Fibroblast of skin of left biceps (primary cell): ENCODE measurements at places on chromosomes 5 and 9.

DNA sequence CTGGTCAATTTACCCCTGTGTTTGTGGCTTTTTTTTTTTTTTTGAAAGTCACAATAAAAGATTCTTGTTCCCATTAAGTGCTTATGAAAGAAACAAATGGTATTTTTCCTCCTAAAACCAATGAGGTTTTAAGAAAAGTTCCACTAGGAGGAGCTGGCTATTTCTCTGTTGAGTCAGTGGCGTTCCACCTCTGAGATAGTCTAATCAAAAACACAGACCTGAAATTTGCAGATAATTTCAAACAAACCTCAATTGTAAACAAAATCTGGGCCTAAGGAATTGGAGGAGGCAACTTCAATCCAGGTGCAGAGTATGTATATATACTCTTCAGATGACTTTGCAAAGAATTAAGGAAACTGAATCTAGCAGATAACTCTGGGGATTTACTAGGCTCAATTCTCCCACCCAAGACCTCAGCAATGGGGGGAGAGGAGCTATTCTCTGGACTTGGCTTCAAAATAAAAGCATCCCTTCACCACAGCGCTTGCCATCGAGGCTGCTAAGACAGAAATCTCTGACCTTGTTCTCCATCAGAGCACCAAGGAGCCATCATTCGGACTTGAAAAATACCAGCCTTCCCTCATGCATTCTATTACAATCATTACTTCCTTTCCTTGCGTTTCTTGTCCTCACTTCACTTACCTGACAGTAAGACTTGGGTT is 52.4 kb downstream of the FANCC start:
- DNase-seq, result no peak

DNA sequence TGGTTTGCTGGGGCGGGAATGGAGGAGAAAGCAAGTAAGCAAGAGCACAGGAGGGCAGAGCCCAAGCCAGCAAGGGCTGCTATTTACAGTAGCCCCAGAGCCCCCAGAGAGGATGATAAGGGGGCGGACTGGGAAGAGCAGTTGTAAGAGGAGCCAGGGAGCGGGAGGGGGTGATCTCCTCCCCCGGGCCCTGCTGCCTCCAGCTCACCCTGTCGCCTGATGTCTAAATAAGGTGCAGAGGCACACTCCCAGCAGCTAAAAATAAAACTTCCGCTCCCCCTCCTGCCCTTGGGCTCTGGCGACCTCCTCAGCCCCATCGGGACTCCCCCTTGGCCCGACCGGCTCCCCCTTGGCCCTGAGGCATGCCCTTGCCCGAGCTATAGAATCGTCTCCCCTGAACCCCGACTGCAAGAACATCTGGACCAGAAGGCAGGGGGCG is 14.4 kb upstream of the CCDC69 start:
- DNase-seq, result no peak

- no peak for DNase-seq
Observed at GRCh38 chr9:114905170-114905940, 25.0 kb downstream of the TNFSF8 start.

DNA sequence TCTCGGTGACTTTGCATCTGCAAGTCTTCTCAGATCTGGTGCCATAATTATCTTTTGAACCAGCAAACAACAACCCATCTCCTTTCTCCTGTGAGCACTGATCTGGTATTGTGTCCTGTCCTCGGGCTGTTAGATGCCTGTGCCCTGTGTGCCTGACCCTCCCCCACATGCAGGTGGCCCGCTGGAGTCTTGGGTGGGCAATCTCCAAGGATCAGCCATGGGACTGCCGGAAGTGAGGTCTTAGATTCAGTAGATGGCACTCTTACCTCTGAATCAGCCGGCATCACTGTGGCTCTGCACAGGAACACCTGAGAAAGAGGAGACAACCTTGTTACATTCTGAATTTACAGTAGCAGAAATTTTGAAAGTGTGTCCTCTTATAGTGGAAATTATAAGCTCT is 172.4 kb downstream of the IRX2 start:
- no peak for DNase-seq

- DNase-seq, result no peak
Observed at GRCh38 chr5:10678244-10678643, 82.8 kb downstream of the DAP start.

DNA sequence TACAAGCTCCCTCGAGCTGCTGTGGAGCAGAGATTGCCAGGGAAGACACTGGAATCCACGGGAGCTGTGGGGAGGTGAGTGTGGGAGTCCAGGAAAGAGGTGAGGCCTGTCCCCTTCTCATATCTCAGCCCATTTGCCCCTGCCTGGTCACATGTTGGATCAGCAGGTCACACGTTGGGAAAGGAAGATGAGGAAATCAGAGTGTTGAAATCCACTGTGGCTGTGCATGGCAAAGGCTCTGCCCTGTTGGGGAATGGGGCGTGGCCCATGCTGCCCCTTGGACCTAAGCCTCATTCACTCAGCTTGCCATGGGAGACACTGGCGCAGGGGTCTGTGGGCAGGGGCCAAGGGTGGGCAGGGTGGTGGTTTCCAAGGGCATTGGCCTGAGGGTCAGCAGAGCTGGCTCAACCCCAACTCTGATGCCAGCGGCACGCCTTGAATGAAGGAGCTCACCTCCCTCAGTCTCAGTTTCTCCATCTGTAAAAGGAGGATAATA is 85.4 kb upstream of the CPEB4 start:
- no peak for DNase-seq

- DNase-seq, result no peak
Observed at GRCh38 chr5:38023799-38024198, 184.0 kb upstream of the GDNF start.

- DNase-seq, result peak; percentile 55
Observed at GRCh38 chr5:65073250-65073661, 304.5 kb downstream of the CWC27 start.

DNA sequence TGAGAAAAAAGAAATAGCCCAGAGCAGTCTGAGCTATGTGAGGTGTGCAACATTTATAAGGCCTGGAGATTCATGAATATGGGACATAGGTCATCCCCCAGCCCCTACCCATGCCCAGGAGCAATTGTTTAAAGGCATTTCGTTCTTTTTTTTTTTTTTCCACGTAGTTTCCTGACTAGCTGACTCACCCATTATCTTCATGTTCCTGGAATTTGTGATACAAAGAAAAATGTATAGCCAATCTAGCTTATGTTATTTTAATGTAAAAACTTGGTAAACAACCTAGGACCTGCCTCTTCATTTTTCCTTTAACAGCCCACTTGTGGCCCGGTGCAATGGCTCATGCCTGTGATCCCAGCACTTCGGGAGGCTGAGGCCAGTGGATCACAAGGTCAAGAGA is 81.3 kb downstream of the OSTF1 start:
- no peak for DNase-seq

GRCh38 chr5:111932199-111932598 is 175.2 kb upstream of the NREP start:
- DNase-seq, result no peak

GRCh38 chr9:74001382-74001781 is 495.8 kb upstream of the RORB start:
- no peak for DNase-seq

GRCh38 chr5:16315501-16315900 is 135.9 kb upstream of the MARCHF11 start:
- DNase-seq, result no peak

- DNase-seq, result no peak
Observed at GRCh38 chr9:120481248-120481647, 98.7 kb downstream of the CDK5RAP2 start.

GRCh38 chr5:58172946-58173345 is 286.9 kb downstream of the PLK2 start:
- DNase-seq, result no peak

GRCh38 chr9:35757226-35757891 is 3.3 kb upstream of the MSMP start:
- no peak for DNase-seq

DNA sequence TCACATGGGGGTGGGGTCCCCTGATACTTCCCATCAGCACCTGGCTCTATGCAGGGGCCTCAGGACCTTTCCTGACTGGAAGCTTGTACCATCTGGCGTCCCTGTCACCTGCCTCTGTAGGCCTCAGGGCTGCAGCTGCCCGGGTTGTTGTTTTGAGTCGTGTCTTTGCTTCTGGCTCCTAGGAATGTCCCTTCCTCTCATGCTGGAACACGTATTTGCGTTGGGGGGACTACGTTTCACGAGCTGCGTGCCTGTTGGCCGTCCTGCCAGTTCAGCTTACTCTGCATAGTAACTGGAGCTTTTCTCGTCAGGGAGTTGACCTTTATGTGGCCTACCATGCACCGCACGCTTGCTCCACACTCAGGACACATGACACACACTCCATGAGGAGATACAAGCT is 54.9 kb upstream of the IRX4 start:
- DNase-seq, result no peak

DNA sequence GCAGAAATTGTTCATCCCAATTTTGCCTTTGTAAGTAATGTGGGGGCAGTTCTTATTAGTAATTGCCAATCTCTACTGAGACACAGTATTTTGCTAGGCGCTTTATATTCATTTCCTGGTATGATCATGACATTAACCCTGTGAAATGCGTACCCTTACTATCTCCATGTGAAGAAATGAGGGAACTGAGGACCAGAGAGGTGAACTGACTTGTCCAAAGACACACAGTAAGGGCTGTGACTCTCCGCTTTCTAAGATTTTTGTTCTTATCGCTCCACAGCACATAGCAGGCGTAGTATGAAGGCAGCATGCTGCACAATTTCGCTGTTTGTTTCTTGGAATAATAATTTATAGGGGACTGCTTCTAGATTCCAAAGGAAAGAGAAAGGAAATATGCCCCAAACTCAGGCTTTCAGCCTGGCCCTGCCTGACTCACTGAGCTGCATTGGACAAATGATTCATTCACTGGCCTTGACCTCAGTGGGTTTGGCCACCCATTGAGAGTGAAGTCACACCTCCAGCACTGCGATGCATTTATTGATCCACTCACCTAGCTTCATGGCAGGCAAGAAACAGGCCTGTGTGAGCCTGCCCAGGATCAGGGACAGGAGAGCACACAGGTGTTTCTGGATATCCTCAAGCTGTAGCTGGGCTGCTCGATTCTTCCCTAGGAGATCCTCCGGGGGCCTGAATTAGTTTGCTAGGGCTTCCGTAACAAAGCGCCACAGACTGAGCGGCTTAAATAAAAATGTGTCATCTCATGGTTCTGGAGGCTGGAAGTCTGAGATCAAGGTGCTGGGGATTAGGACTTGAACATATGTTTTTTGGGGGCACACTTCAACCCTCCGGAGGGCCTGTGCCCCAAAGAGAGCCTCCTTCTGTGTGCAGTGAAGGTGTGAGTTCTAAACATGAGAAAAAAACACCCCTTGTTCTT is 7.2 kb upstream of the DUSP1 start:
- no peak for DNase-seq

DNA sequence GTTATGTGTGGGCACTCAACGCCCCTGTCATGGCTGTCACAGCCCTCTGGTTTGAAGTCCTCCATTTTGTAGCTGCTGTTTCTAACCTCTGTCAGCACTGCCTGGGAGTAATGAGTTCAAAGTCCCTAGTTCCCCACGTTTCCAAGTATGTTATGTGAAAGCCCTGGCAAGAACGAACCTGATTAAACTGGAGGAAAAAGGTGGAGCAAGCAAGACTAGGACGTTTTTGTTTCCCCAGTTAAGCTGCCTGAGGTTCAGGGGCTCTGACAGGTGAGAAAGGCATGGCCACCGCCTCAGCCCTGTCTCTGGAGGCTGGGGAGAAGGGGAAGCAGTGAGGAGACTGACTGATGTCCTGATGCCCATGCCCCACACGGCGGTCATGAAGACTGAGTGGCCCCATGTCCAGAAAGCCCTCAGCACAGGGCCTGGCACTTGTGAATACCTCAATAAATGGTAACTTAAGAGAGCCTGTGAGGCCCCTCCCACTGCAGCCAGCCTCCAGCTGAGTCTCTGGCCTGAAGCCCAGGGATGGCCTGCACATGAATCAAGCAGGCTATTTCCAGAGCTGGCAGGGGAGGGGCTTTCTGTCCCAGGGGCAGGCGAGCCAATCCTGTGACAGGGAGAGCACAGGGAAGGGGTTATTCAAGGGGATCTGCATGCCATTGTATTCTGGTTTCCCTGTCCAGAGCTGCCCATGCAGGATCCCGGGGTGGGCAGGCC is 61.8 kb downstream of the PFDN1 start:
- peak; percentile 69 for DNase-seq

- no peak for DNase-seq
Observed at GRCh38 chr9:79026316-79026715, 545.4 kb upstream of the TLE4 start.

- DNase-seq, result no peak
Observed at GRCh38 chr9:81968026-81968425, 20.5 kb upstream of the SPATA31D1 start.

DNA sequence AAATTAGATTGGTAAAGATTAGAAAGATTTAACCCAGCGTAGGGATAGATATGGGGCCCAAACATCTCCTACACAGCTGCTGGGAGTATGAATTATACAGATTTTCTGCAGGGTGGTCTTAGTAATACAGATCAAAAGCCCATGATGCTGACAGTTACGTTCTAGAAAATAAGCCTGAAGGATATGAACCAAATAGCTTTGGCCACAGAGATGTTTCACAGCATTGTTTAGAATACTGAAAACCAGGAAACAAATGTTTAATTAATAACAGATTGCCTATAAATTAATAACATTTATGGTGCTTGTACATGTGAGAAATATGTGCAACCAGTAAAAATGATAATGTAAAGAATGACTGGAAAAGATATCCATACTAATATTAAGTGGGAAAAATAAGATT is 24.7 kb downstream of the F2RL2 start:
- no peak for DNase-seq

- no peak for DNase-seq
Observed at GRCh38 chr5:51033215-51033614, 350.0 kb upstream of the ISL1 start.

- DNase-seq, result no peak
Observed at GRCh38 chr9:21479152-21479702, 2.9 kb downstream of the IFNE start.

- no peak for DNase-seq
Observed at GRCh38 chr9:95204710-95205109, 112.8 kb downstream of the FANCC start.

- DNase-seq, result peak; percentile 54
Observed at GRCh38 chr5:79759436-79759835, 69.8 kb downstream of the CMYA5 start.

GRCh38 chr5:157607371-157608161 is 32.0 kb upstream of the ADAM19 start:
- peak; percentile 64 for DNase-seq
